ENCODE measurements at places on chromosomes 11 and 22.

GRCh38 chr22:44154436-44154942 lies 26.2 kb upstream of the PARVG start:
- no peak for DNase-seq

GRCh38 chr22:35070451-35071093 lies 4.6 kb downstream of the ISX start:
- no peak for DNase-seq

GRCh38 chr11:15307619-15308024 lies 192.9 kb downstream of the INSC start:
- DNase-seq, result no peak

- no peak for DNase-seq
Observed at GRCh38 chr11:85076535-85077330, 550.4 kb downstream of the DLG2 start.

GRCh38 chr11:79678780-79679452 lies 238.1 kb upstream of the TENM4 start:
- no peak for DNase-seq

GRCh38 chr11:128599729-128600128 lies 12.4 kb upstream of the ETS1 start:
- DNase-seq, result no peak

GRCh38 chr11:76788661-76789442 lies 5.7 kb downstream of the TSKU start:
- DNase-seq, result no peak

DNA sequence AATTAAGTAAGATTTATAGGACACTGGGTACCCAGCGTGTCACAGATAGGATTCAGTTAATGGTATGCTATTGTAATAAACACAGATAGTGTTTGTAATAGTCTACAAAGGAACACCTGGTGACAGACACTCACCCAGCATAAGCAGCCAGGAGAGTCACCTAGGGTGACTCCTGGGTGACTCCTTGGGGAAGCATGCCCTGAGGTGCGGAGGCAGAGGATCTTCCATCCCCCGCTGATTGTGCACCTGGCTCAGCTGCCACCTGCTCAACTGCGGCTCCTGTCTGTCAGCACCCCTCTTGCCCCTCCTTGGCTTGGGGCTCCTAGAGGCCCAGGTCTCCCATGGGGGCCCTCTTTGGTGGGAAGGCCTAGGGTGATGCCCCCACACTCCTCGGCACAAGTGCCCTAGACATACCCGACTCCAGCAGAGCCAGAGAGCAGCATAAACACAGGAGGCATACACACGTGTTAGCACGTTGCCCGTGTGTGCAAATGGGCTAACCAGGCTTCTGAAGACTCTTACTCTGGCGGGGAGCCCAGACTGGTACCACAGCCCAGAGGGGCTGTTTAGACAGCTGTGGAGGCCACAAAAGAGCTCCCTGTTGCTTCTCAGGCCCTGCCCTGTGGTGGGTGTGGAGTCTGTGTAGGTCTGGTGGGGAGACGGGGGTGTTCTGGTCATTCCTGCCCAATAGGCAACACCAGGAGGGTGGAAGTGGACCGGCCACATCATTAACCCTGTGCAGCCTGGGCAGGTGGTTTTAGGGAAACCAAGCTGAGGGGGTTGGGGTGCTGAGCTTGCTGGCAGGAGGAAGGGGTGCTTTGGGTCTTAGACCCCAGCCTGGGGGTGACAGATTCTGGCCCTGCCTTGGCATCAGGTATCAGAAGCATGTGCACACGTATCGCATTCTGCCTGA lies 3.0 kb downstream of the INPPL1 start:
- peak; percentile 83 for DNase-seq

DNA sequence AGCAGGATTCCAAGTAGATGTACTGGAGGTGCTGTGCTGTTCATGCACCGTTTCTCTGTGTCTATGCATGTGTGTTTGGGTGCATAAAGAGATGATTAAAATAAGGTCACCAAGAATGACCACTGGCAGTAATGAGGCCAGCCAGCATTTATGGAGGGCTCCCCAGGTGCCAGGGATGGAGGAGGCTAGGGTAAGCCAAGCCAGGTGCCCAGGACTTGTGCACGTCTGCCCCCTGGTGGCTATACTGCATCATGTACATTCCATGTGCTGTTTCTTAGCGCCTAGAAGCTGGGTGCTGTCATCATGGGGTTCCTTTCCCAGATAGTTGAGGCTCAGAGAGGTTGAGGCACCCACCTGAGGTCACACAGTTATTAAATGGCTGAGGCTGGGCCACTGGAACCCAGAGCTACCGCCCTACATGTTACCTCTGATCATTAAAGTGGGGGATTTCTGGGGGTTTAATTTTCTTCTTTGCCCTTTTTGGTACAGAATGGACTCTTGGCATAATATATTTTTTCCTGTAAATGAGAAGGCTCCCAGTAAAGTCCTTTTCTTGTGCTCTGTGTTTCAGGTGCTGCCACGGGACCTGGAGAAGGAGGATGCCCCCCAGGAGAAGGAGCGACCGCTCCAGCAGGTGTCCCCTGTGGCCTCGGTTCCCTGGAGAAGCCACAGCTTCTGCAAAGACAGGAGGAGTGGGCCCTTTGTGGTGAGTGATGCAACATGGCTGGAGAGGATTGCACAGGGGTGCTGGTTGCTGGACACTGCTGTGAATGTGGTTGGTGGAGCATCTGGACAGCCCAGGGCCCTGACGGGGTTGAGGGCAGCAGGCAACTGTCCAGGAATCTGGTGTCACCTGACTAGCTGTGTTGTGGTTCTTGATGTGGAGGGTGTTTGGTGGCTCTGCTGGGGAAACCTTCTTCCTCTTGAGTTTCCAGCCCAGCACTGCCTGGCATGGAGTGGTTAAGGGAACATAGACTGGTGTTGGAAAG lies 96.4 kb downstream of the KIAA1671 start:
- no peak for DNase-seq

DNA sequence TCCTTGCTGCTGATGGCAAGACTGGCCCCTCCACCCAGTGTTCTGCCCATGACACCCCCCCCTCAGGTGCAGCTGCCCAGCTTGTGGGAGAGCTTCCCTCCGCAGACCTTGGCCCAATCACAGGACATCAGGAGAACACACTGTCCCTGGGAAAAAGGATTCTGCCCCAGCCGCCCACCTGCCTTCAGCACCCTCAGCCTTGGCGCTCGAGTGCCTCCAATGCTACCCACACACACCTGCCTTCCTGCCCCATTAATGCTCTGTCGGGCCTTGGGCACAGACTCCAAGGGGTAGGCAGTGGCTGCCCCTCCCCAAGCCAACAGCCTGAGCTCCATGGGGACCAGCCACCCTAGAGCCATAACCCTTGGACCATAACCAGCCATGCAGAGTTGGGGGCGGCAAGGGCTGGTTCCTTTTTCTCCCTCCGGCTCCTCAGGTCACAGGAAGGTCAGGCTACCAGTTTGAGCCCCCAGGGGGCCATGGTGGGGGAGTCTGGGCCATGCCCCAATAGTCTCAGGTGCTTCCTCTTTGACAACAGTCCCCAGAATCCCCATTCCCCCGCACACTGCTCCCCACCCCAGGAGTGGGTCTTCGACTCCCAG lies 1.3 kb upstream of the ZNF70 start:
- DNase-seq, result no peak

DNA sequence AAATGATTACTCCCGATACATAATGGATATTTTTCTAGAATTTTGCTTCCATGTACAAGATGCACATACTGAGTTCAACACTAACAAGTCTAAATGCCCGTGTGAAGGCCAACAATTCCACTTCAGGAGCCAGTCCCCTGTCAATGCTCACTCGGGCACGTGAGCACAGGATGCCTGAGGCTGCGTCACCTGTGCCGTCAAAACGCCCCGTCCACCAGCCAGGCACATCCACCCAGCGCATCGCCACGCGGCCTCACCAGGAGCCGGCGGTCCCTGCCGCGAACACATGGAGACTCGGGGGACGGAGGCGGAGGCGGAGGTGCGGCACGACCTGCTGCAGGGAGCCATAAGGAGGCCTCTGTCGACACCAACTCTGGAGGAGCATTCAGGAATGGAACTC lies 9.8 kb downstream of the TOLLIP start:
- no peak for DNase-seq

- no peak for DNase-seq
Observed at GRCh38 chr22:45262931-45263462, 21.8 kb upstream of the UPK3A start.

DNA sequence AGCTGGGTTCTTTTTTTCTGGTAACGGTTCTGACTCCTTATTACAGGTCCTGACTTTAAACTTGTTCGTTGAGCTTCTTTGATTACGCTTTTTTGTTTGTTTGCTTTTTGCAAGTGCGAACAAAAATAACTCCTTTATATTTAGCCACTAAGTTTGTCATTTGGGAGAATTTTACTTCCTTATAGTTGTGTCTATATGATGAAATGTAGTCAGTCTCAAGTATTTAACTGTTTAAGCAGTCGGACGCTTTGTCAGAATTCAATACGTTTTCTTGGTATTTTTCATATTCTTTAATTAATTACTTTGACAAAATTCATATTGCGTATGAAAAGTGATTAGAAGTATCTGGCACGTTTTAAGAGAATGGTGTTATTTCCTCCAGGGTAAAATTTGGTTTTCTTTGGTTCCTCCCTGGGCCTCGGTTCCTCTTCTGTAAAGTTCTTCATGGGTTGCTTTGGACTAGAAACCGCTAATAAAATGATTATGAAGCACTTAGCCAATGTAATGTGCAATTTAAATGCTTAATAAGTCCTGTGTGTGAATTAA lies 1.3 kb downstream of the CBL start:
- no peak for DNase-seq

GRCh38 chr11:4094348-4095291 lies at the start of gene RRM1:
TSS of gene RRM1 (plus strand) at chr11:4094799. CDS start at chr11:4095013, 214 bp downstream.
- no peak for DNase-seq

- DNase-seq, result no peak
Observed at GRCh38 chr11:65870307-65870658, 2.3 kb downstream of the EFEMP2 start.

- DNase-seq, result no peak
Observed at GRCh38 chr11:10894666-10895065, 36.8 kb upstream of the ZBED5 start.

- DNase-seq, result no peak
Observed at GRCh38 chr11:44598831-44599230, 33.4 kb downstream of the CD82 start.

DNA sequence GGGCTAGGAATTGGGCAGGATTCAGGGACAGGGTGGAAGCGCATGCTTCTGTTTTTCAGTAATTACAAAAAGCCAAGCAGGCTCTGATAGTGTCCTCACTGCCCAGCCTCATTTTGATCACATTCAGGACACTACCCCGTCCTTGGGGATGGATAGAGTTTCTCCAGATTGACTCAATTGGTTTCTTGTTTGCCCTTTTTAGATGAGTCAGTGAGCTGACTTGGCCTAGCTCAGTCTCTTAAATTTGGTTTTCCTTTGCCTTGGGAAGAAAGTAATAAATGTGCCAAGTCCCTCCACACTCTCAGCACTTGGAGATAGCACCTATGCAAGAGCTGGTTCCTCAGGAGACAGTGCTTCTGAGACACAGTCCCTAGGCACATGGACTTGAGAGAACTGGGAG lies 25.5 kb downstream of the DKK3 start:
- DNase-seq, result no peak

DNA sequence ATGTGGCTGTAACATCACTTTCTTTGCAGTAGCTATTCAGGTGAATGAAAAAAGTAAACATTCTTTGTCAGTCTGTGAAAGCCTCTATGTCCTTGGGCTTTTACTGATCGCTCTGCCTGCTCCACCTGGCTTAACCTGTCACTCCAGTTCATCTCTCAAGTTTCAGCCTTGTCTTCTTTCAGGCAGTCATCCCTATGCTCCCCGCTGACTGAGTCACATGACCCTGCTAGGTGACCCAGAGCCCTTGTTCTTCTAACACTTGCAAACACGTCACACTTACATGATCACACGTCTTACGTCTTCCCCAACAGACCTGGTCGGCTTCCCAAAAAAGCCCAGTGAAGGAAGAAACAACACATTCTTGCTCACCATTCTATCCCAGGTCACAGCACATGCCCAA lies 499.3 kb upstream of the TENM4 start:
- no peak for DNase-seq

DNA sequence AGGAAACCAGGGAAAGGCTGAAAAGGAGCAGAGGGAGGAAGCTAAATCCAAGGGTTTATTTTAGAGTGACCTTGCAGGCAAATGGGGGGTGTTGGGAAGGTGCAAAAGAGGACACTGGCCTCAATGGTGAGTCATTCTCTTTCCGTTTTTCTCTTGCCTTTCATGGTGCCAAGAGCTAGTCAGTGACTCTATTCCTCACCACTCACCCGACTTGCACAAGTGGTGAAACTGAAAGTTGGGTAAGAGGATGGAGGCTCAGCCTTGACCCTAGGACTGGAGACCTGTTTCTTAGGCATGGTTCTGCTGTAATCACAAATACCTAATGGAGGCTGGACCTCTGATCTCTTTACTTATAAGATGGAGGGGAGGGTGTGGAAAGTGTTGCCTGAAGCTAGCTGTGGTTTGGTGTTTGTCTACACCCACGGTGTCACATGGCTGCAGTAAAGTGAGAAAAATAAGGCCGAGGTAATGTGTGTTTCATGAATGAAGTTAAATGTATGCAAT lies 67.3 kb upstream of the CREB3L1 start:
- DNase-seq, result no peak

GRCh38 chr11:94972700-94973098 lies 657 bp downstream of the CWC15 start:
- no peak for DNase-seq

DNA sequence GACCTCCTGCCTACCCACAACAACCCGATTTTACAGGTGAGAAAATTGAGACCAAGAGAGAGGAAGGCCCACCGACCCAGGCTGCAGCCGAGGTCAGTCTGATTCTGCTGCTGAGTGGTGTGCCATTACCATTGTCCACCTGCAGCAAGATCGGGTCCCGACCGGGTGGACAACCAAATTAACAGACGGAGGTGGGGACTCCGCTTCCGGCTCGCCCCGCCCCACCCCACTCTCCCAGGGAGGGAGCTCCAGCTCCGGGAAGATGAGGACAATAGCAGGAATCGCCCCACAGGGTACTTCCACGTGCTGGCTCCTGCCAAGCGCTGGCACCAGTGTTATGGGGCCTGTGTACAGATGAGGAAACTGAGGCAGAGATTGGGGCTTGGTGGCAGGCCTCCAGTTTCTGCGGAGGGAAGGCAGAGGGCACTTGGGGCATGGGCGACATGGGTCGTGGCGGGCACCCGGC lies 425 bp upstream of the KDELR3 start:
- no peak for DNase-seq

- DNase-seq, result no peak
Observed at GRCh38 chr11:33089776-33090175, 50.4 kb downstream of the TCP11L1 start.

GRCh38 chr11:92767416-92767815 lies 202.0 kb upstream of the MTNR1B start:
- no peak for DNase-seq

DNA sequence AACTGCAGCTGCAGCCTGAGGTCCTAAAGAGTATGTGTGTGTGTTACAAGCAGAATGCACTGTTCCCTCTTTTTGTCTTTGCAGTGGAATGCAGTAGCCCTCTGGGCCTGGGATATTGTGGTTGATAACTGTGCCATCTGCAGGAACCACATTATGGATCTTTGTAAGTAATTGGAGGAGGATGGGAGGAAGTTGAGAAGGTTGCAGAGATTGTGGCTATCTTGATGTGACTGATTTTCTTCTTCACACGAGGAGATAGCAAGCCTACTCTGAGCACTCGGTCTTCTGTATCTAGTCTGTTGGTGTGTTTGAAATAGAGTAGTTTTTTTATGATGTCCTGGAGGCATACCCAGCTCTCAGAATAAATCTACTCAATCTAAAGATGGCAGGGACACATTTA lies 2.3 kb downstream of the RBX1 start:
- DNase-seq, result no peak

- no peak for DNase-seq
Observed at GRCh38 chr22:37552524-37553163, 7.6 kb upstream of the CDC42EP1 start.

- no peak for DNase-seq
Observed at GRCh38 chr22:20579273-20580120, 72.1 kb downstream of the MED15 start.

GRCh38 chr22:47883757-47884156 lies 1121.3 kb downstream of the TBC1D22A start:
- no peak for DNase-seq

Data from vagina (tissue), 2 donors.